ENCODE measurements at places on chromosomes 7 and 10. TPM values are rescaled to one million over a fixed set of nuclear protein-coding genes. Genes with fewer than 3 reads are reported as not detected.
A peak's percentile ranks its signal among the peaks of the same experiment; 100 is the strongest.

Gene C10orf105
- not detected for total RNA-seq

Gene ELN
- total RNA-seq = 69.1 TPM

Gene CTBP2
- 65.1 TPM for total RNA-seq

Gene INMT
- 1.5 TPM for total RNA-seq

Gene EBLN1
- not detected for total RNA-seq

Gene MMD2
- not detected for total RNA-seq

Gene GBX1
- not detected for total RNA-seq

Gene STEAP1
- 45.4 TPM for total RNA-seq

Gene CNPY1
- not detected for total RNA-seq

Gene SUV39H2
- total RNA-seq = 6.9 TPM

DNA sequence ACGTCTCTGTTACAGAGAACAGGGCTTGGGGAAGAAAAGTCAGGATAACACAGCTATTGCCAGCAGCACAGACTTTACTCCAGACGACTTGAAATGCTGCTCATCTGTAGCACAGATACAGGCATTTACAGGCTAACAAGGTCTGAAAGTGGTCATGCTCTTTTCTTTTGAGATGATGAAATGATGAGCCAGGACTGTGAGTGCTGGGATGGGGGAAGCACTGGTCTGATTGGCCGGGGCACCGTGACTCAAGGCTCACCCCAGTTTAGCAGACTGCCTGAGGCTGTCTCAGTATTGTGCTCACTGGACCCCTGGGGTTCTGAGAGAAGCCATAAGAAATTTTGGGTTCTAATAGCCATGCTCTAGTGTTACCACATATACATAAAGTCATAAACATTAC lies 12.4 kb downstream of the SMKR1 start:
- peak; percentile 80 for DNase-seq

DNA sequence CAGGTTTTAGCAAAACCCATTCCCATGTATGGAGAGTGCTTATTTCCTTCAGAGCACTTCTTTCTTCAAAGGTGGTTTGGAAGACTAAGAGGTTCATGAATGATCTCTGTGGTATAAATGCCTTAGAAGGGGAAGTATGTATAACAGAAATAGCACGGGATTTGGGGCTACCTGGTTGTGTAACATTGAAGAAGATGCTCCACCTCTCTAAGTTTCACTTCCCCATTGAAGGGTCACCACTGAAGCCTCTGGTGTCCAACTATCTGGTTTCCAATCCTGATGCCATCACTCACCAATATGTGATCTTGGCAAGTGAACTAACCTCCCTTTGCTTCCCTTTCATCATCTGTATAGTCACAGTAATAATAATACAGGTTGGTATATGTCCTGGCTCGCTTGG lies 37.2 kb downstream of the CYCS start:
- DNase-seq = no peak

DNA sequence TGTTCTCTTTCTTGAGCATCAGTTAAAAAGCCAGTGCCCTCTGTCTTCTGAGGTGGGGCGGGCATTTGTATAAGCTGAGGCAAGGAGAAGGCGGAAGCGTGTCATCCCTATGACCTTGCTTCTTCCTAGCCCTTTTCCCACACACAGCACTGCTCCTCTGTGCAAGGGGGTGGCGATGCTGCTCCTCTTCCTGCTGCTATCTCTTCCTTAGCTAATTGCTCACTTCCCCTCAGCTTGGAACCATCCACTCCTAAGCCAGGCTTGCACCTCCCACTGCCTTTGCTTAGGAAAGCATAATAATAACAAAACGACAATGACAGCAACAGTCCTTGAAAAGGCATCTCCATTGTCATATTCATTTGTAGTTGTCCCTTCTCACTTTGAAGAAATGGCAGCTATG lies 366.9 kb downstream of the PHTF2 start:
- no peak for DNase-seq

- no peak for DNase-seq
Measured at GRCh38 chr7:75608451-75609122, 116.5 kb downstream of the SPDYE5 start.

DNA sequence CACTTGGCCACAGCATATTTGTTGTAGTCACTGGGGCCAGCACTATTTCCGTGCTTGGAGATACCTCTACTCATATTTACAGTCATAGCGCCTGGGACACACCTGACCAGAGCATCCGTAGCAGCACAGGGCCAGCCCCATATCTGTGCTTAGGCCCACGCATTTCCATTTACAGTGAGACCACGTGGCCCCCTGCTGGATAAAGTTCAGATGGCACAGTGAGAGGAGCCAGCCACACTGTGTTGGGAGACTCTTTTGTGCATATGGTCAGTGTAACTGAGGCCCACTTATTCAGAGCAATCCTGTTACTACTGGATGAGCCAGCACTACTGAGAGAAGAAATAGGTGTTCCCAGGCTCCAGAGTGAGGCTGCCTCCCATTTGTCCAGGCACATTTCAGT lies 455.3 kb downstream of the REEP3 start:
- DNase-seq = peak; percentile 75

- DNase-seq = no peak
Measured at GRCh38 chr7:55138663-55139062, 119.8 kb downstream of the EGFR start.

- no peak for DNase-seq
Measured at GRCh38 chr7:27825891-27826290, 85.9 kb downstream of the TAX1BP1 start.

- no peak for DNase-seq
Measured at GRCh38 chr10:113252650-113253618, 299.9 kb upstream of the HABP2 start.

DNA sequence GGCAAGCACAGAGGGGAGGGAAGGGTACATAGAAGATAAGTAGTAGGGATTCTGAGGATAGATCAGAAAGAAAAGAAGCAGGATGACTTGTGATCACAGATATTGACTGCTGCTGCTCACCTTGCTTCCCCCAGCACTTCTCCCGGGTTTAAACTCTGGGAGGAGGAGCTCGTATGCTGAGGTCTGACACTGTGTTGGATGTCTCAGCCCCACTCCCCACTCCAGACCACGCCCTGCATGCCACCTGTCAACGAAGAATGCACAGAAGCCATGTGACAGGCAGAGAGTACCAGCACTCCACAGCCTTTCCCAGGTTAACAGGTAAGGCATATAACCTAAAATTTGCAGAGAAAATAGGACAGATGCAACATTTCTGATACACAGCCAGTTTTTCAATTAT lies 388.9 kb downstream of the TNS3 start:
- DNase-seq = no peak

GRCh38 chr7:74040101-74040790 lies 12.3 kb downstream of the ELN start:
- DNase-seq = peak; percentile 68

DNA sequence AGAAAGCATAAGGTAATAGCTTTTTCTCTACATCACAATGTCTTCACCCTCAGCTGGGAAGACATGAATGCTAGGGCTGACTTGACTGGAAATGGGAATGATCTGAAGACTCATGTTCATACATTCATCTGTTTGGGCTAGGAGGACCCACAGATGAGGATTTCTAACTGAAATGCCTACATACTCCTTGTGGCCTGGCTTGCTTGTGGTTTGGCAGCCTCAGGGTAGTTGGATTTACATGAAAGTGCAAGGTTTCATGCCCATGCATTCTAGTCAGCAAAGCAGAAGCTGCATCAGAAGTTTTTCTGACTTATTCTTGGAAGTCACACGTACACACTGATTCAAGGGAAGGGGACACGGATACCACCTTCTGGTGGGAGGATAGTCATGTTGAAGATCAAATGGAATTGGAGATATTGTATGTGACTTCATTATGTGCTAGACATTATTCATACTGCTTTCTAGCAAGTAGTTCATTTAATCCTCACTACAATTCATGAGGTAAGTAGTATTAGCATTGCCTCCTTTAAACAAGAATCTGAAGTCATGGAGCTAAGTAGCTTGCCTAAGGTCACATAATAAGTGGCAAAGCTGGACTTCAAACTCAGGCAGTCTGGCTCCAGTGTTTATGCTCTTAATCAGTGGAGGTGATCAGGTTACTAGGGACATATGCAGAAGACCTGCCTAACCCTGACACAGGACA lies 957.0 kb downstream of the LRMDA start:
- DNase-seq = peak; percentile 18

DNA sequence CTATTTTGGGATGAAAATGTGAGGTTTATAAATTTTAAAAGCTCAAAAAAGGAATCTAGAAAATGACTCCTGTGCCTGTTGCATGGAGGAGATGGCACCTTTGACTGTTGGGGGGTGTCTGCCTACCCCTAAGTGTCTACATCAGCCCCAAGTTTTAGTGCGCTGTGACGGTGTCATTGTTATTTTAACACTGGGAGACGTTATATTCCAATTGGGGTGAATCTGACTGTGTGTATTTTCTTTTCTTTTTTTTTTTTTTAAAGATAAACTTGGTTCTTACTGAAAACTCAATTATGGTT lies 517 bp downstream of the SRGN start:
- DNase-seq = no peak

DNA sequence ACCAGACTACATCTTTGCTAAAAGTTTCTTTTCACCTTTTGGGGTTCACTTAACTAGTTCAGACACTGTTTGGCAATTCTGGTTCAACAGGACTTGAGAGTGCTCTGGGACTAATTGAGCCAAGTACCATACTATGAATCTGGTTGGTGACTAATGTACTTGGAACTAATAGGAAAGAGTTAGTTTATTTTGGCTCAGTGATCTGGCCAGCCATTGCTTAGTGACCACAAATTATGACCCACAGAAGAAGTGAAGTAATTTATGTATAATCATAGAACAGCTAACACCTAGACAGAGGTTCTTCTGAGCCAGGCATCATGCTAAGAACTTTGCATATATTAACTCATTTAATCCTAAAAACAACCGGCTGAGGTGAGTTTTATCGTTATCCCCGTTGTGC lies 126.5 kb upstream of the JCAD start:
- DNase-seq = peak; percentile 93

DNA sequence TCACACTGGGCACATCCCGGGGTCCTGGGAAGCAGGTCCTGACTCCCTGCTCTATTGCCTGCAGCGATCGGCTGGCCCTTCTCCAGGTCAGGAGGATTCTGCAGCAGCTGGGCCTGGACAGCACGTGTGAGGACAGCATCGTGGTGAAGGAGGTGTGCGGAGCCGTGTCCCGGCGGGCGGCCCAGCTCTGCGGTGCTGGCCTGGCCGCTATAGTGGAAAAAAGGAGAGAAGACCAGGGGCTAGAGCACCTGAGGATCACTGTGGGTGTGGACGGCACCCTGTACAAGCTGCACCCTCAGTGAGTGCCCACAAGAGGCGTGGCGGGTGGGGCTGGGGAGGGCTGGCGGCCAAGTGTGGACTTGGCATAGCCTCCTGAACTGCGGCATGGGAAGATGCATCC lies 12.8 kb upstream of the HK1 start:
- no peak for DNase-seq

GRCh38 chr7:101913851-101914250 lies 96.4 kb downstream of the CUX1 start:
- DNase-seq = no peak

DNA sequence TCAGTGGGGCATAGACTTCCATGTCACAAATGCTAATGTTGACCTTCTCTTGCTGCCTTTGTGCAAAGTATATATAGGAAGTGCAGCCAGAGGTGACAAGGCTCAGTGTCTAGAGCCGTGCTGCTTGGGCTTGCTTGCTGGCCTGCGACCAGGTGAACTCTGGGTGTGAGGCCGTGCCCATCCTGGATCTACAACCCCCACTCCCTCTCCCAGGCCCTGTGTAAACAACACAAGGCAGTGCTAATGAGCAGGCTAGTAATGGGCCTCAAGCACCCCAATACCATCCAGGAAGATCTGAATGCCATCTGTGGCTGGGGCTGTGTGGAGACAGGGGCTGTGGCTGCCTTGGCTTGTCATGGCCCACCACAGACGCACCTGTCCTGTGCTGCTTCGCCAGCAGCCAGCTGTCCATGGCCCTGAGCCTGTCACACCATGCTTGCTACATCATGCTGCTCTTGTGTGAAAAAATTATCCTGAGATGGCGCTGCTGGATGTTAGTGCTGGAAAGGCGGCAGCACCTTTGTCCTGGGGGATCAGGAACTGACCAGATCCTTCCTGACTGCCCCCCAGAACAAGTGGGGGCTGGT lies 107.6 kb upstream of the ZNF92 start:
- DNase-seq = no peak

DNA sequence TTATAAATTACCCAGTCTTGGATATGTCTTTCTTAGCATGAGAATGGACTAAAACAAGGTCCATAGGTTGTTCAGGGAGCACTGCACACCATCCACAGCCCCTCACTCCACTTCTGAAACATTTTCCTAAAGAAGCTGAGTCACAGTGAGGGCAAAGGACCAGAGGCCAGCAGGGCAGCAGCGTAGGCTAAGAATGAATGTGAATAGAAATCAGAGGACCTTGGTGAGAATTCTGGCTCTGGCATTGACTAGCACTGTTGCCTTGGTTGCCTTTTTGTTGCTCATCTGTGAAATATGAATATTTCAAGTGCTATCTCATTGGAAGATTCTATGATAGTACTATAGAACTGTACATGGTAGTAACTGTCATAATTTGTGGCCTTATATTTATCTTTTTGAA lies 41.7 kb upstream of the TOMM7 start:
- DNase-seq = no peak

DNA sequence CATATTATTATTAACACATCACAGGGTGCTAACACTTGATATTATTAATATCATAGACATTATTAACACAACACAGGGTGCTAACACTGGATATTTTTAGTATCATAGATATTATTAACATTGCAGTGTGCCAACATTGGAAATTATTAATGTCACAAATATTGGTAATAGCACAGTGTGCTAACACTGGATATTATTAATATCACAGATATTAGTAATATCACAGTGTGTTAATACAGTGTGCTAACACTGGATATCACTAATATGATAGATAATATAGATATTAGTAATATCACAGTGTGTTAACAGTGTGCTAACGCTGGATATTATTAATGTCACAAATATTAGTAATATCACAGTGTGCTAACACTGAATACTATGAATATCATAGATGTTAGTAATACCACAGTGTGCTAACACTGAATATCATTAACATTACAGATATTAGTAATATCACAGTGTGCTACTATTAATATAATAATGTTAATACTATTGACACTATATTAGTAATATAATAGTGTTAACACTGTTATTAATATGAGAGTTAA lies 1.6 kb upstream of the TMEM225B start:
- no peak for DNase-seq

DNA sequence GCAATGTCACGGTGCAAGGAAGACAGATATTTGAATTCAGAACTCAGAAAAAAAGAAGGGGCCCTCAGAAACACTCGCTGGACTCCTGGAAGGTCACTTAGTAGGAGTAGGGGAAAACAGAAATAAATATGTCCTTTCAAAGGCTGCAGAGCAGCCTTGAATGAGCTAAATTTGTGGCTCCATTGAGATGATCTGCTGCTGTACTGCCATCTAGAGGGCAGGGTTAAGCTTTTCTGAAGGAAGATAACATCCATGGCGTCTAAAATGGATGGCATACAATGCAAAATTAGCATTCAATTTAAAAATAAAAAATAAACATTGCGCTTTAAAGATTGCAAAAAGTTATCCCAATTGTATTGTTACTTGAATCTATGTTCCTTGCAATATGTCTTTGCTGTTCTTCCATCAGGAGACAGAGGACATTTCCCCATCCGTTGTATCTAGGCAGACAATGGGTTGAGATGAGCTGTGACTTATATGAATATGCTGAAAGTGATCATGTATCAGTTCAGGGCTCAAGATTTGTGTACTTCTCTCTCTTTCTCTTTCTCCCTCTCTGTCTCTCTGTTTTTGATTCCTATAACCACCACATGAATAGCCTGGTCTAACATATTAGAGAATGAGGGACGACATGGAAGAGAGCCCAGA lies 642.2 kb downstream of the SH2D4B start:
- no peak for DNase-seq

GRCh38 chr7:139557857-139558581 lies 34.5 kb downstream of the CLEC2L start:
- no peak for DNase-seq

- DNase-seq = no peak
Measured at GRCh38 chr10:129179245-129179971, 287.6 kb upstream of the MGMT start.
